HFF-Myc (cell line): ENCODE measurements at places on chromosomes 2 and 18.

DNA sequence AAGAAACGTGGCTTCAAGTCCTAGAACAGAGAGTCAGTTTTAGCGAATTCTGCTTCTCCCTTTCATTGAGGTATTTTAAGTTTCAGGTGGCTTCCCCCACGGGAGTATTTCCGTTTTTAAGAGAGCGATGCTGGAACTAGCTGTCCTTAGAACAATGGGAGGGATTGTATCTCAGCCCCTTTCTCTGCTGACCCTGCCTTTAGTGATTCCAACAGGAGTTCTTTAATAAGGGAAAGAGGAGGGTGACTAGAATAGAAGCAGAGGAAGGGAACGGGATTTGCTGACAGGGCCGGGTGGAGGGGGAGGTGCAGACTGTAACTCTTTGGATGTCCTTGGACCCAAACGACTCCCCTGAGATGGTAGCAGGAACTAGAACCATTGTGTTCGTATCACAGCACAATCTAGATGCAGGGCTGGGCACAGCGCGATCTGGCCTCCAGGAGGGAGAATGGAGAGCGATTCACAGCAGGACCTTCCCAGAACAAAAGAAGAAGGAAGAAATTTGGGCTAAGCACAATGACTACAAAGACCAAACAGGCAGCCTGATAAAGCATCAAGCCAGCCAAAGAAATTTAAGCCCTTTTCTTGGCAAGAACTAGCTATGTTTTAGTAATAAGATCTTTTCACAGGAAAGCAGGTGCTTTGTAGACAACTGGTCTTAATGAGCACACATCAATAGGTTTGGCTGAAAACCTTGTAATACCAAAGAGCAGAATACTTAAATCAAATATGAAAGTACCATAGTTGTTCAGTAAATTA, 15.8 kb upstream of the RTTN start:
- DNase-seq = no peak

DNA sequence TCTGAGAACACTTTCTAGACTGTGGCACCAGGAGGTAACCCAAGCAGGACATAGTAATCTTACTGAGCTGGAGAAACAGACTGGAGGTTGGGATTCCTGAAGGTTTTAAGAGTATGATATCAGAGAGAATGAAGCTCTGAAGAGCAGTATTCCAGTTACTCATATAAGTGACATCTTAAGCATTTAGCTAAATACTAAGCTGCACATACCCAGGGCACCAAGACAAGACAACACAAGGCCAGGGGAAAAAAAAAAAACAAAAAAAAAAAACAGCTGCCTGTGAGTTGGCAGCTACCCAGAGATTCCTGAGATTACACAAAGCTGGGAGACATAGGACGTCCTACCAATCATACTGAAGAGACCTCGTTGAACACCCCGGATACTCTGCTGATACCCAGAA, 175.8 kb downstream of the SRBD1 start:
- DNase-seq = no peak

- DNase-seq = no peak
These were observed 137.3 kb downstream of the RNF152 start for GRCh38 chr18:61755555-61755954.

DNA sequence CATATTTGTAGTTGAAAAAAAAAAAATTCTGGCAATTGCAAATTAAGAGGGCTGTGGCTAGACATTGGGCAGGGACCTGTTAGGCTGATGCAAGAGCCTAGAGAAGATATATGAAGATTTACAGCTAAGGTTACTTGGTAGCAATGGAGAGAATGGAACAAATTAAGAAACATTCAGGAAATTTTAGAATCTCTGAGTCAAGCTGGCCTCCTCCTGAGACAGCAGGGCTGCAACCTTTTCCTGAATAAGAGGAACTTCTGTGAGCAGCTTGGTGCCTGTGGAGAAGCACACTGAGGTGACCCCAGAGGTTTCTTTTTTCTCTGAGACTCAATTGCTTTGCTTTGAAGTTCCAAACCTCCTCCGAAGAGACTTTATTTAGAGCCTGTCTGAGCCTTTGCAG, 118.6 kb upstream of the LRATD1 start:
- no peak for DNase-seq

DNA sequence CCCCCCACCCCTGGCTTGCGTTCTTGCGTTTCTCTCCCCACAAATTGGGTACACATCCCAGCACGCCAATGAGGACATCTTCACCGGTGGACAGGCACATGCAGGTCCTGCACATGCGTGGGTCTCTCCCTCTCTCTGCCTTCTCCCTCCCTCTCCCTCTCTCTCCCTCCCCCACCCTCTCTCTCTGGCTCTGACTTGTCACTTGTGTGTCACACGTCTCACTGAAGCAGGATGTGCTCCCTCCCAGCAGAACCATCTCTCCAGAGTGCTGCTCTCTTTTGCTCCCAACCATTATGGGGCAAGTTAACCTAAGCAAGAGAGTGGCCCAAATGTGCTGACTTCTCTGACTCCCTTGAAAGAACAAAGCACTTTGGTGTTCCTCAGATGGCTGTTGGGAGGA, 120.8 kb upstream of the CAB39 start:
- no peak for DNase-seq

- DNase-seq = no peak
These were observed 91.9 kb upstream of the CXCR4 start for GRCh38 chr2:136209561-136210454.

DNA sequence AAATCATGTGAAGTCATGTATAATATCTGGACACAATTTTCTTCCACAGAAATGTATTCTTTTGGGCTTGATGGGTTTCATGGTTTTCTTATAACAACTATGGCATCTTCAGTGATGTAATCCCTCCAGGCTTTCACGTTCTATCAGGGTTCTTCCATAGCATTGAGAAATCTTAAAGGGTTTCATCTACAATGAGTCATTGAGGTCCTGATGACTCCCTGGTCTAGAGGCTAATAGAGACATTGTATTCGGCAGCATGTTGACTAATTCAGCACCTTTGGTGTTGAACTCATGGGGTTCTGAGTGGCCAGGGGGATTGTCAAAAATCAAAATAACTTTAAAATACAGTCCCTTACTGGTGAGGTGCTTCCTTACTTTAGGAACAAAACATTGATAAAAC, 614.0 kb upstream of the CRIM1 start:
- no peak for DNase-seq

- DNase-seq = no peak
These were observed 331.3 kb upstream of the DCC start for GRCh38 chr18:52008736-52009135.

- no peak for DNase-seq
These were observed 1080.2 kb upstream of the NRXN1 start for GRCh38 chr2:52112141-52112540.

GRCh38 chr18:58313491-58314032, 269.5 kb downstream of the NEDD4L start:
- DNase-seq = no peak

GRCh38 chr2:102033031-102033749, 41.4 kb downstream of the IL1R2 start:
- DNase-seq = peak; percentile 64

DNA sequence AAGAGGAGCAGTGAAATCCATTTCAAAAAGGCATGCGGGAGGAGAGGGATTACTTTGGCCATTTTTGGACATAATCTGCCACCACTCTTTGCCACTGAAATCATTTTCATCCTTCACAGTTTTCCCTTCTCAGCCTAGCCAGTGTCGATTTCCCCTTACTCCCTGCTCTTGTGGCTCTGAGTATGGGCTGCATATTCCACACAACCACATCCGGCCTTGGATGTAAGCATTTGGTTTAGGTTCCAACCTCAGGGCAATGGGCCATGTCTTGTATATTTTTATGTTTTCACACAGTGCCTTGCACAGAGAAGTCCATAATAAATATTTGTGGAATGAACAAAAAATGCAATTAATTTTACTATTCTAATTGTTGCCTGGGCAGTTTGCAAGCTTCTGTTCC, 7.7 kb upstream of the SERPINE2 start:
- no peak for DNase-seq

GRCh38 chr18:56903686-56904085, 243.2 kb upstream of the BOD1L2 start:
- DNase-seq = no peak

DNA sequence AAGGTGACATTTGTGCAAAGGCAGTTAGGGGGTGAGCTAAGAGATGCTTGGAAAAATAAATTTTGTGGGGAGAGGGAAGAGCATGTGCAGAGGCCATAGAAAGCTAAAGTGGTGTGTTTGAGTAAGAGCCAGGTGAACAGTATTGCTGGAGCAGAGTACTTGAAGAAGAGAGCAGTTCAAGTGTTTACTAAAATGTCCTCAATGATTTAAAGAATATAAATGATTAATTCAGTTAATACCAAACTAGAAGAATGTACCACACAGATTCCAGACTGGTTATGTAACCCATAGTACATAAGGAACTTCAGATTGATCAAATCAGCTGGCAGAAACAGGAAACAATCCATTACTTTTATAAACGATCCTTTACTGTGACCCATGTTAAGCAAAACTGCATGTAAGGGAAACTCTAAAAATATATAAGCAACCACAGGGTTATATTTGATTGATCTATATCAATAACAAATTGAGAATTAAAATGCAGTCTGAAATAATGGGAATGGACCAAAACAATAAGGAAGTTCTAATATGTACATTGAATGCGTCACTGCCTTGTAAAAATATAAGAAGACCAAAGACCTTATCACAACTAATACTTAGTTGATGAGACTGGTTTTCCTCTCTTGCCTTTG, 76.9 kb downstream of the LDAH start:
- DNase-seq = no peak

DNA sequence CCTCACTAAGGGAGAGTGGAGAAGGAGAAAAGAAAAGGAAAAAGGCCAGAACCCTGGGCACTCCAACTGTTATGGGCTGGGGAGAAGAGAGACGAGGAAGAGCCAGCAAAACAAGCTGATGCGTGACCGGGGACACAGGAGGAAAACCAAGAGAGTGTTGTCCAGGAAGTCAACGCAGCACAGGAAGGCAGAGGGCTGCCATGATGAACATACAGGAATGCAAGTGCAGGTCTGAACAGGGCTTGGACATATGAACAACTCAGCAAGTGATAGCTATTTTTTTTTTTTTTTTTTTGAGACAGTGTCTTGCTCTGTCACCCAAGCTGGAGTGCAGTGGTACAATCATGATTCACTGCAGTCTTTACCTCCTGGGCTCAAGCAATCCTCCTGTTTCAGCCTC, 28.4 kb downstream of the SIX3 start:
- DNase-seq = no peak

DNA sequence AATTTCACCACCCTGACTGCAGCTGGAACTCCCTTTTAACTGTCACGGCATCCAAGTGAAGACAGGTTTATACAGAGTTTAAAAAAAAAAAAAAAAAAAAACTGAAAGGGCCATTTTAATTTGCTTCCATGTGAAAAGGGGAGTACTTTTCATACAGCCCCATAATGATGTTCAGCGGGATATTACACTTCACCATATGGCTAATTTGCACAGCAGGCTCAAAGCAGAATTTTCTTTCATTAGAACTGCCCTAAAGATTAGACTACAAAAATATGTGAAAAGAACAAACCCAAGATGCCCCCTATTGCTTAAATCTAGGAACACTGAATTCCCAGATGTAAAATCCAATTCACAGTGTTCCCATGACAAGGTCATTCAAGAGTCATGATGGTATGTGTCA, 301.8 kb downstream of the EXOC6B start:
- no peak for DNase-seq

- no peak for DNase-seq
These were observed 5.9 kb upstream of the VAPA start for GRCh38 chr18:9907867-9908266.

GRCh38 chr2:125582516-125582915, 1073.4 kb upstream of the GYPC start:
- no peak for DNase-seq

DNA sequence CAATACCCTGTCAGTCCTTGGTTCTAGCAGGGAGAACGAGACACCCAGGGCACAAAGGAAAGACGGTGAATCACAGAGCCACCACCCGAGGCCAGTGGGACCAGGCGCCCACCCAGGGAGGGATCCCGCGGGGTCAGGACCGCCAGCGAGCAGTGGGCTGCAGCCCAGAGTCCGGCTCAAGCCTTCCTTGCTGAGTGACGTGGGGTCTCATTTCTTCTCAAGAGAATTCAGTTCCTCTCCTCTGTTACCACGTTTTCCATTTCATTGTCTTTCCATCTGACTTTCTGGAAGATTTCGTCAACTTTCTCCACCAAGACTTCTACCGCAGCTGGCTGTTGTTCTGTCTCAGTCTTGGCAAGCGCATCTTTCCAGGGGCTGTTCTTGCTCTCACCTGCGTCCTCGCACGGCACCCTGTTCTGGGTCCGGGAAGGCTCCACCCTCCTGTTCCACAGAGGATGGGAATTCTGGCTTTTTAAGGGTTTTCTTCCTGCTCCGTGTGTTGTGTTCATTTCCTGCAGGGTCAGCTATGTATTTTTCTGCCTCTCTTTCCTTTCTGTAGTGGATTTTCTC, 248.6 kb downstream of the NDUFA10 start:
- no peak for DNase-seq

GRCh38 chr18:22637787-22638186, 220.1 kb upstream of the CTAGE1 start:
- DNase-seq = peak; percentile 35

DNA sequence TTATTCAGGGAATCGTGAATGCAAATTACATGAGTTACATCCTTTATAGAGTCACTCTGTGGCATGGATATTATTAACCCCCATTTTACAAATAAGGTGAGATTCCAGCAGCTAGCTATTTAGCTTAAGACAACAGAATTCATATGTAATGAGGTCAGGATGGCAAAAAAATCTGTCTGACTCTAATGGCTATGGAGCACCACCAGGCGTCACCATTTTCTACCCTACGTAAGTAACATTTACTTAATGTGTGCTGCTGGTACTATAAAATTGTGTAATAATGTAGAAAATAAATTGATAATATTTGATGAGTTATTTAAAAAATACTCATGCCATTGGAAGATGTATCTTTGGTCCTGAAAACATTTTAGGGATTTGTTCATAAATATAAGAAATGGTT, 2040.1 kb upstream of the LRRTM1 start:
- no peak for DNase-seq

- DNase-seq = peak; percentile 96
These were observed 487.4 kb upstream of the ZEB2 start for GRCh38 chr2:145007093-145007959.

DNA sequence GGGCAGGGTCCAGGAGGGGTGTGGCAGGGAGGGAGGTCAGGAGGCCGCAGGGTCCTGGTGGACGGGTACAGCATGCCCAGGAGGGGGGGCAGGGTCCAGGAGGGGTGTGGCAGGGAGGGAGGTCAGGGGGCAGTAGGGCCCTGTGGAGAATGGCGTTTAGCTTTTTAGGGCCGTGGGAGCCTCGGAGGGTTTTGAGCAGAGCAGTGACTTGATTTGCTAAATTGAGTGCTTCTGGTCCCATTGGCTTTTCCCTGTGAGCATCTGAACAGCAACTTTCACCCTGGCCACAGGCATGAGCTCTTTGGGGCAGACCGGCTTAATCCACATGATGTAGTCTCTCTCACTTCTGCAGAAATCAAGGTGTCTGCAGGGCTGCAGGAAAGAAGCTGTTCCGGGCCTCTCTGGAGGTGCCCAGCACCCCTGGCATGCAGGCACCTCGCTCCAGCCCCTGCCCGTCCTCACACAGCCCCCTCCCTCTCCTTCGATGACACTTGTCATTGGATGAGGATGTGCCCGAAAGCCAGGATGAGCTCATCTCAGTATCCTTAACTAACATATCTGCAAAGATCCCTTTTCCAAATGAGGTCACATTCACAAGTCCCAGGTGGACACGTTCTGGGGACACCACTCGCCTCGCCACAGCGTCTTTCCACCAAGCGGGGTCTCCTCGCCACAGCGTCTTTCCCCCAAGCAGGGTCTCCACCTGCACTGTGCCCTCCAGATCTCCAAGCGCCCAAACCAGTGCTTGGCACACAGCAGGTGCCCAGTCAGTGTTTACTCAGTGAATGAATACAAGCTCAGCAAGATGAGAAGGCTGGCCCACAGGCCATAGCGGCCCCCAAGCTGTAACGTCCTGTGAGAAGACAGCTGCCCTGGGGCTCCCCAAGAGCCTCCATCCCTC, 94.0 kb downstream of the NDUFA10 start:
- DNase-seq = no peak
